ENCODE measurements at places on chromosomes 11 and 22.

DNA sequence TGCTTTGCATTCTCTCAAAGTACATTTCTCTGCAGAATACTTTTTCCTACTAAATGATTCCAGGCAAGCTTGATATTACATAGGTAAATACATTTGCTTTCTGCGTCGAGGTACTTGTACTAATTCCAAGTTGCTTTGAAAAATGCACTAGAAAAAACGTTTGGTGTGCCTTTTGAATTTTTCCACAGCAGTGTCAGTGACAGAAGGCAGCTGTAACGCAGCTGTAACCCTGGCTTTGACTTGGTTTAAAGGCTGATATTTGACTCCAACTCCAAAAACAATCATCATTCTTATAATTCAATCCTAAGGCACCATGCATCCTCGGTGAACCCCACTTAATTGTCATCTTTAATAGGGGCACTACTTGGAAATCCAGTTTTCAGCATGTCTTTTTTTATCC, 125.0 kb downstream of the MAML2 start:
- H3K4me3 ChIP-seq, result no peak overlapping the region
- no peaks in the 10 kb centered on the region for H3K27me3 ChIP-seq
- H3K27ac ChIP-seq, result peak overlapping the region; percentile 82
- DNase-seq, result no peak
- H3K4me1 ChIP-seq, result peaks cover 75% of the 10 kb centered on the region
- H3K36me3 ChIP-seq, result no peaks in the 10 kb centered on the region

DNA sequence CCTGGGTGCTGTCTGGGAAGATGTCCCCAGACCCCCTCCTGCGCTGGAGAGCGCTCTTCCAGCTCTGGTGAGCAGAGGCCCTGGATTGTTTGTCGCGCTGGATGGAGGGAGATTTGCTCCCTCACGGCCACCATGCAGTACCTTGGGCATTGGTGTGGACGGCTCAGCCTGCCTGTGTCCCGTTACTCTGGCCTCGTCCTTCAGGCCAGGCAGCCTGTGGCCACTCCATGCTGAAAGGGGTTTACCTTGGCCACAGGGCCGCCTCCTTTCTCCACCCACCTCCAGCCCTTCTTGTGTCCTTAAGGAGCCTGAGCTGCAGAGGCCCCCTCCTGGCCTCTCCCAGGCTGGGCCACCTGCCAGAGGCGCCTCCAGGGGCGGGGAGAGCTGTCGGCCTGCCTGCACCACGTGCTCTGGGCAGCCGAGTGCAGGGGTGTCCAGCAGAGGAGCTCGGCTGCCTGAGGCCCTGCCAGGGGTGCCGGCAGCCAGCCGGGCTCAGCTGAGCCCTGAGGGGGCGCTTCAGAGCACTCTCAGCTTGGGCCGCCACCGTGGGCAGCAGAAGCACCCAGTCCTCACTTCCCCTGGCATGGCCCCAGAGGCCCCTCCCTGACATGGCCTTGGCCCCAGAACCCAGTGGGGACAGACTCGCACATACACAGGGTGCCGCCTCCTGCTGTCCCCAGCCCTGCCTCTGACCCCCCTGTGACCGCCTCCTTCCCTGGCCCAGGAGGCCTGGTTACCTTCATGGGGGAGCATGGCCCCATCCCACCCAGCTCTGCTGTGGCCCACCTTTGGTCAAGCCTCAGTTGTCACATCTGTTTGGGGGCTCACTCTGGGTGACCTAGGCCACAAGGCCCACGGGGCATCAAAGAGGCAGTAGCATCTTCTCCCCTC, 3.4 kb downstream of the CCND1 start:
- peak overlapping the region; percentile 76 for H3K27ac ChIP-seq
- H3K4me1 ChIP-seq, result peaks cover 26% of the 10 kb centered on the region
- H3K27me3 ChIP-seq, result peaks cover 12% of the 10 kb centered on the region
- peak; percentile 78 for DNase-seq
- peaks cover 4% of the 10 kb centered on the region for H3K36me3 ChIP-seq
- H3K4me3 ChIP-seq, result peak overlapping the region; percentile 64

DNA sequence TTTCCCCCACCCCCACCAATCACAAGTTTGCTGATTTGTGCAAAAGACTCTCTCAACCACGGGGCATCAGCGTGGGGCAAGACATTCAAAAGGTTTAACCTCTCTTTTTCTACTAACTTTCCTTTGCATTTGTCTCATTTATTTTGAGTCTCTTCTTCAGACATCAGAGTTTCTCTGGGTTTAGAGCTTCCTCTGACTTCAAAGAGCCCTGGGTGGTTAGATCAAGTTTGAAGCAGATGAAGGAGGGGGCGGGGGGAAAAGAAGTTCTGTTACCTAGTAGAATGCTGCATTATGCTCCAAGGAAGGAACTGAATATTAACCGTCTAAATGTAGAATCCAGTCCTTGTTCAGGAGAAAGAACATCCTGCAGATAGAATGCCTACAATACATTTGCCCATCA, 24.5 kb downstream of the GAS2 start:
- no peaks in the 10 kb centered on the region for H3K36me3 ChIP-seq
- no peak for DNase-seq
- no peak overlapping the region for H3K27ac ChIP-seq
- peaks cover 25% of the 10 kb centered on the region for H3K4me1 ChIP-seq
- no peaks in the 10 kb centered on the region for H3K27me3 ChIP-seq

- no peak for DNase-seq
- H3K27ac ChIP-seq, result peak overlapping the region; percentile 98
- H3K4me1 ChIP-seq, result peaks cover 15% of the 10 kb centered on the region
- H3K27me3 ChIP-seq, result peaks cover 22% of the 10 kb centered on the region
Measured at GRCh38 chr11:124623861-124624525, 1.3 kb downstream of the TBRG1 start.

- peaks cover 34% of the 10 kb centered on the region for H3K36me3 ChIP-seq
- no peaks in the 10 kb centered on the region for H3K27me3 ChIP-seq
- H3K4me1 ChIP-seq, result peaks cover 36% of the 10 kb centered on the region
- H3K4me3 ChIP-seq, result no peak overlapping the region
Measured at GRCh38 chr11:94154095-94154856, 25.6 kb downstream of the PANX1 start.

DNA sequence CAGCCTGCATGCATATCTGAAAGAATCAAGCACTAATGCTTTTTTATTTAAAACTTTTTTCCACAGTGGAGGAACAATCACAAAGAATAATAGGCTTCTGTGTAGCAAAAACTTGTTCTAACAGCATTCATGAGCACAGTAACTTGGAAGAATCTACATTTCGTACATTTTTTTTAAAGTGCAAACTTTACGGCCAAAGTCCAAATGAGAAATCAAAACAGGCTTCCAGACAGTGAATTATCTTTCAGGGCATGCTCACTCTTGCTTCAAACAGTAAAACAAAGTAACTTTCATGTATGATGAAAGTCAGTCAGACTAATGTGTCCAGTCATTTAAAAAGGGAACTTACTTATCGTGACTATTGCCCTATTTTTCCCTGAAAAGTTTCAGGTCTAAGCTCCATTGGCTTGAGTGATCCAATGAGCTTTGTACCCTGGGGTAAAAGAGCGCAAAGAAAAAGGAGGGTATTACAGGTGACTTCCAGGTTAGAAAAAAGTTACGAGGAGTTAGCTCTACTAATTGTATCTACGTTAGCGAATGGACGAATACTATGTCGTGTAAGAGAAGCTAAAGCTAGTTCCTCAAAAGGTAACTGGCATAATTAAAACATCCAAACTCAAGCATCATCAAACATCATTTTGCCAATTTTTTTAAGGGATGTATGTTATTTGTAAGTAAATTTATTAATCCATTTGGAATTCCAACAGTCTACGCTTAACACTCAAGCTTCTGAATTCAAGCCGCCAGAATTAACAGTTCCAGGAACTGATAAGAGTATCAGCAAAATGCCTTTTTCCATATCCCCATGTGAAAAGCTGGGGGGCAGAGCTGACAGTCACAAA, 1.7 kb downstream of the PICALM start:
- H3K36me3 ChIP-seq, result no peaks in the 10 kb centered on the region
- peak overlapping the region; percentile 100 for H3K4me3 ChIP-seq
- peak overlapping the region; percentile 99 for H3K27ac ChIP-seq

- H3K4me3 ChIP-seq, result no peak overlapping the region
- H3K4me1 ChIP-seq, result peaks cover 21% of the 10 kb centered on the region
- H3K36me3 ChIP-seq, result no peaks in the 10 kb centered on the region
- DNase-seq, result no peak
Measured at GRCh38 chr22:23140385-23140784, 1.4 kb downstream of the RSPH14 start.

GRCh38 chr11:100876815-100877520, 189.9 kb downstream of the ARHGAP42 start:
- peaks cover 21% of the 10 kb centered on the region for H3K4me1 ChIP-seq
- no peak overlapping the region for H3K4me3 ChIP-seq
- peaks cover 16% of the 10 kb centered on the region for H3K36me3 ChIP-seq

GRCh38 chr11:59158206-59159068, 13.5 kb upstream of the DTX4 start:
- H3K4me3 ChIP-seq, result no peak overlapping the region
- H3K27me3 ChIP-seq, result peaks cover 20% of the 10 kb centered on the region
- H3K27ac ChIP-seq, result no peak overlapping the region
- DNase-seq, result peak; percentile 56
- H3K36me3 ChIP-seq, result no peaks in the 10 kb centered on the region
- H3K4me1 ChIP-seq, result no peaks in the 10 kb centered on the region

DNA sequence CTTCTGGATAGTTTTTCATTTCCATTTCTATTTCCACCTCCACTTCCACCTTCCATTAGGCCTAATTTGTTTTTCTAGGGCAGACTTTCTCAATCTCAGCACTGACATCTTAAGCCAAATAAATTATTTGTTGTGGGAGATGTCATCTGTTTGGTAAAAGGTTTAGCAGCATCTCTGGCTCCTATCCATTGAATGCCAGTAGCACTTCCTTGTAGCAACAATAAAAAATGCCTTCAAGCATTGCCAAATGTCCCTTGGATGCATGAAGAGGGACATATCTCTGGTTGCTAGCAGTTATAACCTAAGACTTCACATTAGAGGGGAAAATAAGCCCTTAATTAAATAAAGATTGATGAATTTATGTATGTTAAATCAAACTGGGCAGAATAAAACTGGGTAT, 1.9 kb downstream of the OR52A5 start:
- H3K36me3 ChIP-seq, result no peaks in the 10 kb centered on the region
- DNase-seq, result no peak
- peaks cover 2% of the 10 kb centered on the region for H3K4me1 ChIP-seq
- no peaks in the 10 kb centered on the region for H3K27me3 ChIP-seq
- no peak overlapping the region for H3K27ac ChIP-seq
- H3K4me3 ChIP-seq, result no peak overlapping the region

DNA sequence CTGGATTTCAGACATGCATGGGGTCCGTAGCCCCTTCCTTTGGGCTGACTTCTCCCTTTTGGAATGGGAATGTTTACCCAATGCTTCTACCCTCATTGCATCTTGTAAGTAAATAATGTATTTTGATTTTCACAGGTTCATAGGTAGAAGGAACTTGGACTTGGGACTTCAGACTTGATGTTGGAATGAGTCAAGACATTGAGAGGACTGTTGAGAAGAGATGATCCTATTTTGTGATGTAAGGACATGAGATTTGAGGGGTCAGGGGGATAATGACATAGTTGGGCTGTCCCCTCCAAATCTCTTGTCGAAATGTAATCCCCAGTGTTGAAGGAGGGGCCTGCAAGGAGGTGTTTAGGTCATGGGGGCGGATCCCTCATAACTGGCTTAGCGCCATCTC, 933 bp upstream of the KRTAP5-10 start:
- peaks cover 31% of the 10 kb centered on the region for H3K27me3 ChIP-seq
- H3K4me1 ChIP-seq, result peaks cover 29% of the 10 kb centered on the region
- no peak overlapping the region for H3K4me3 ChIP-seq
- DNase-seq, result no peak
- H3K27ac ChIP-seq, result no peak overlapping the region
- no peaks in the 10 kb centered on the region for H3K36me3 ChIP-seq

- DNase-seq, result no peak
- no peaks in the 10 kb centered on the region for H3K36me3 ChIP-seq
- H3K4me3 ChIP-seq, result no peak overlapping the region
- H3K27ac ChIP-seq, result no peak overlapping the region
Measured at GRCh38 chr22:38040953-38041759, 16.0 kb upstream of the PICK1 start.

GRCh38 chr22:37215890-37216289, 3.6 kb upstream of the SSTR3 start:
- H3K27ac ChIP-seq, result no peak overlapping the region
- H3K36me3 ChIP-seq, result no peaks in the 10 kb centered on the region

- no peaks in the 10 kb centered on the region for H3K36me3 ChIP-seq
- peaks cover 40% of the 10 kb centered on the region for H3K4me1 ChIP-seq
Measured at GRCh38 chr11:8070417-8071115, 10.4 kb upstream of the TUB start.

GRCh38 chr22:47206666-47207218, 444.3 kb downstream of the TBC1D22A start:
- peaks cover 4% of the 10 kb centered on the region for H3K36me3 ChIP-seq
- no peak for DNase-seq
- H3K4me1 ChIP-seq, result no peaks in the 10 kb centered on the region
- no peaks in the 10 kb centered on the region for H3K27me3 ChIP-seq
- no peak overlapping the region for H3K4me3 ChIP-seq

DNA sequence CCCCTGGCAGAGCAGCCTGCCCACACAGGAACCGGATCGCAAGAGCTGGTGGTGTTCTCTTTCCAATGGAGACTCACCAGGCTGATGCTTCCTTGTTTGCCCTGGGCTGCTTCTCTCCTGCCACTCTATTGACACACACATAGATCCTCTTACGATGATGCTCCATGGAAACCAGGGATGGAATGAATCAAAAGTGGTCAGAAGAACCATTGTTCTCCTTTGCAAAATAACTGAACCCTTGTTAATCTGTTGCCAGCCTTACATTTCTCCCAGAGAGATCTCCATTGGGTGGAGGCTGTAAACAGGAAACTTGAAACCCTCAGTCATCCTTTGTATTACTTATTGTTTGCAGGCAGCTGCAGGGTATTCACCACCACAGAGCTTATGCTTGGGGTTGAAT, 24.6 kb upstream of the LDLRAD3 start:
- peaks cover 9% of the 10 kb centered on the region for H3K27me3 ChIP-seq
- DNase-seq, result no peak
- no peak overlapping the region for H3K4me3 ChIP-seq
- H3K27ac ChIP-seq, result no peak overlapping the region

- no peak overlapping the region for H3K4me3 ChIP-seq
- no peak overlapping the region for H3K27ac ChIP-seq
- no peaks in the 10 kb centered on the region for H3K27me3 ChIP-seq
- DNase-seq, result no peak
- H3K4me1 ChIP-seq, result peaks cover 34% of the 10 kb centered on the region
Measured at GRCh38 chr11:121930004-121930965, 185.7 kb downstream of the BLID start.

DNA sequence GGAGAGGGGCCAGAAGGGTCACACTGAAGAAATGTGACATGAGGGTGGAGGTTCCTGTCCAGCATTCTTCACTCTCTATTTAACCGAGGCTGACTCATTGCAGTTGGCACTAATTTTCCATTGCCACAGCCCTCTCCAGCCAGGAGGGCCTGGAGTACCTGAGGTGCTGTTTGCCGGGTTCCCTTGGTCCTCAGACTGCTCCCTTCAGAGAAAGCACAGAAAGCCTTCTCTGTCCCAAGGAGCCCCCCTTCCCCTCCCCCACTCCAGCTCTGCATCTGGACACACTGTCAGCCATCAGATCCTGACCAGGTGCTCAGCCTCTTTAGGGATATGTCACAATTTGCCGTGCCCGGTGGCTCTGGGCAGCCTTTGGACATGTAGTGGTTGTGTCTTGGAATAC, 3.2 kb upstream of the C11orf91 start:
- no peak overlapping the region for H3K27ac ChIP-seq
- no peak for DNase-seq
- peaks cover 2% of the 10 kb centered on the region for H3K36me3 ChIP-seq

All from mesothelial cell of epicardium (in vitro differentiated cells).